Stimulated activated CD4-positive, alpha-beta T cell treated with anti-CD3 and anti-CD28 coated beads, Interleukin-12 subunit alpha, Interleukin-12 subunit beta, amount 100 ng/mL, for 24 hours (primary cell): ENCODE measurements at places on chromosomes 5 and 9.

GRCh38 chr5:137566780-137567179 is 67.7 kb upstream of the SPOCK1 start:
- DNase-seq, result no peak

GRCh38 chr5:79612667-79613198 is 492 bp downstream of the TENT2 start:
- DNase-seq, result no peak

DNA sequence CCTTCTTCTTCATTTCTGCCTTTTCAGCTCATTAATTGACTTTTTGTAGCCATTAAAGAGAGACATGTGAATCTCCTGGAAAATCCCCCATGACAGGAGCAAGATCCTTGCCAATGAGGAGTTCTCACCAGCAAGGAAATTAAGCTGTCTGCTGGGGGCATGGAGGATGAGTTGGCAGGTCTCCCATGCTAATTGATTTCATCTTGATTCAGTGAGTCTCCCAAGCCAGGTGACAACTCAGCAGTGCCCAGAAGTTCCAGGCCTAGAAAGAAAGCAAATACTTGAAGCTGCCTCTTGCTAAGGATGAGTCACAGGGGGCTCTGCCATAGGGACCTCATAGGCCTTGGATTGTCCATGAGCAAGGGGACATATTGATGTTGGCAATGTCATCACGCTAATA is 30.0 kb upstream of the ADRA1B start:
- no peak for DNase-seq

- no peak for DNase-seq
Observed at GRCh38 chr5:7395432-7395946, 449 bp upstream of the ADCY2 start.

- no peak for DNase-seq
Observed at GRCh38 chr5:43313854-43314457, 744 bp upstream of the HMGCS1 start.

DNA sequence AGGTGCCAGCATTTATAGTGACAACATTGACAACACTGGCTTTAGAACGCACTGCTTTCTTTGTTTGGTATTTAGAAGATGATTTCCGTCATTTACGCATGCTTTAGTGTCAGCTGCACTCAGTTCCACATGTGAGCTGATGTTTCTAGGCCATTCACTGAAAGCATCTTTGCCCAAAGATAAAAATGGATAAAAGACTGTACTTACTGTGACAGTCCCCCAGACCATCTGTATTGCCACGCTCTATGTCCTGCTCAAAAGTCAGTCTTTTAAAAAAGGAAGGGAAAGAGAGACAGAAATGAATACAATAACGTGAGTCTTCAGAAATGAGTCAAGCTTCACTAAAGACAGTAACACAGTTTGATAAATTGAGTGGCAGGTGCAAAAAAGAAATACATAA is 99.3 kb downstream of the SEMA6A start:
- DNase-seq, result no peak

DNA sequence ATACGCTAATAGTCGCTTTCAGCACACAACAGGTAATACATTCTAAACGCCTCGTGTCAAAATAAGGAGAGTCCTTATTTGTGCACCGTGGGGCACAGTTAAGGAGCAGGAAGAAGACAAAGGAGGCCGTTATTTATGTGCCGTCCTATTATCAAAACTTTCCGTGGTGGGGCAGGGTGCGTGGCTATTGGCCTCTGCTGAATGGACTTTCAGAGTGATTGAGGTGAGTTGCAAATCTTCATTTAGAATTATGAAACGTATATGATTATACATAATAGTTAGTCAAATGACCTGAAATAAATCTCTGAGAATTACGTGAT is 833 bp downstream of the C5orf24 start:
- peak; percentile 2 for DNase-seq

DNA sequence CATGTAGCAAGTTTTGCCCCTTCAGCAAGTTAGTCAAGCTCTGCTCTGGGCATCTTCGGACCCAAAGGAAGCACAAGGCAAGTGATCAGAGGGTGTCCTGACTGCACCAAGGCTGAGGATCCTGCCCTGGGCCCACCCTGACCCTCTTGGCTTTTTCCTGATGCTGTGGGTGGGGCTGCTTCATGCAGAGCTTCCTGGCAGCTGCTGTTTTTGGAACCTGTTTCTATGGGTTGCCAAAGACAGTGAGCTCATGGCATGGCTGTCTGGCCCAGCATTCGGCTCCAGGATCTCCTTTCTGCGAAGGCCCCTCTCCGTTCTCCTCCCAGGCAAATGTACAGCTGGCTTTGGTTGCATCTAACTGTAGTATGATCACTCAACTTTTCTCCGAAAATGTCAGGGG is 497.9 kb downstream of the ARHGEF28 start:
- DNase-seq, result no peak

DNA sequence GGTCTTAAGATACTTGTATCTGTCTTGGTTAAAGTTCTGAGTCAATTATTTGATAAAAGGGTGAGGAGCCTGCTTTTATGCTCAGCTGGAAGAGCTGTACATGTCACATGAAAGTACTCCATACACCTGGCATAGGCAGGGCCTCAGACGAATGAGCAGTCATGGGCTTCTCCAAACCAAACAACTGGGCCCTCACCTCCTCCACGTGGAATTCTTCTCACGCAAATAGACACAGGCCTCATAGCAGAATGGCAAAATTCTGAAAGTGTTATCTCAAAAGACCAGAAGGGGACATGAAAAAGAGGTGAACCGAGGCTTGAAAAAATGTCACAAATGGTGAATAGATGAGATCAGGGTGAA is 48.6 kb downstream of the FAM240B start:
- DNase-seq, result no peak

DNA sequence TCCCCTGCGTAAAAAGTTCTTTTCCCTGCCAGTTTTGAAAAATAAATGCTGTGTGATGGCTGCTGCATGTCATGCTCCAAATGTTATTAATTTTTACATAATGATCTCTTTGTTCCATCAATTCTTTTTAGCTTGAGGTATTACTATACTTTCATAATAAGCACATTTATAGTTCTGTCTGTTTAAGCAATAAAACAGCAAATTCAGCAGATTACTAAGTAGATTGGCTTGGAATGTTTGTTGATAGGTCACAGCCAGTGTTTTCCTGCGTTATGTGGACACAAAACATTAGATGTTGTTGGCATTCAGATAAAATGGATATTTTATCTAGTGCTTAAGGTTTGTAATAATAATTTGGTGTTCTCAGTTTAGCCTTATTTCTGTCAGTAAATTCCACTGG is 242.0 kb downstream of the KDM4C start:
- no peak for DNase-seq

DNA sequence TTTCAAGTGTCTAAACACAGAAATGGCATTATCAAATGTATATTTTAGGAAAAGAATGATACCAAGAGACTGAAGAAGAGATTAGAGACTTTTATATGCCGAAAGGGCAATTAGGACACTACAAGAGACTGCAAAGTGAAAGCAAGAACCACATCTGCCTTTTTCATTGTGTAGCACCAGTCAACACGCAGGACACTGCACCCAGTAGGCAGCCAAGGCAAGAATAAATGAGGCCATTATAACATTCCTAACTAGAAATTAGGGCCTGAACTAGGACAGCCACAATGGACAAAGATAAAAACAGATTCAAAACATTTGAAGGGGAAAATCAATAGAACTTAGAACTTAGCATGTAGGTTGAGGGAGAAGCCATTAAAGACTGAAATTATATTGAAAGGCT is 10.8 kb downstream of the CETN3 start:
- no peak for DNase-seq

DNA sequence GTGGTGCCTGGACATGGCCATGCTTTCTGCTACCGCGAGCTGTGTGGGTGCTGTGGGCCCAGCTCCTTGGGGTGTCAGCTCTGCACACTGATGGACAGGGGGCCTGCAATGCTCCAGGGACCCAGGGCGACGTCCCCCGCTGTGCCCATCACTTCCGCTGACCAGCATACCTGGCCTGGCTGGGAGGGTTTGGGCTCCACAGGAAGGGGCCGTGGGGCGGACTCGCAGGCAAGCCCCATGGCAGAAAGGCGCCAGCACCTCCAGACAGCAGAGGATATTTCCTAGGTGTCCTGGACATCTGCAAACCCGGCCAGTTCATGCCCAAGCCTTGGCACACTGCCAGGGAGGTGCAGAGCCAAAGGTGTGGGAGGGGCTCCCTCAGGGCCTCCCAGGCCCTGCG is 295.8 kb upstream of the IRX4 start:
- no peak for DNase-seq

DNA sequence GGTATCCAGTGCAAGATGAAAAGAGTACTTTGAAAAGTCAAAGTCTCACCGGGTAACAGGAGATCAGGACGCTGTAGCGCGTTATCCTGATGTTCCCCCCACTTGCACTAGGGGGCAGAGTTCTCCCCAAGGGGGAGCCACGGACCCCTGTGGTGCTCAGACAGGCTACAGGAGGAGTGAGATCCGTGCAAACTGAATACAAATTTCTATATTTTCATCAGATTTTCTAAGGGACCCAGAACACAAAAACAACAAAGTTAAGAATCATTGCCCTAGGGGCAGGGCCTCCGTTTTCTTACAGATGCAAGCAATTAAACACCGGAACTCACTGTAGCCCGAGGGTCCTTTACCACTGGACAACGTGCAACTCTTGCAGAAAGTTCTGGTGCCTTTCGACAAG is 2.0 kb downstream of the MYO10 start:
- peak; percentile 28 for DNase-seq

- no peak for DNase-seq
Observed at GRCh38 chr5:133864711-133865110, 103.7 kb downstream of the C5orf15 start.

DNA sequence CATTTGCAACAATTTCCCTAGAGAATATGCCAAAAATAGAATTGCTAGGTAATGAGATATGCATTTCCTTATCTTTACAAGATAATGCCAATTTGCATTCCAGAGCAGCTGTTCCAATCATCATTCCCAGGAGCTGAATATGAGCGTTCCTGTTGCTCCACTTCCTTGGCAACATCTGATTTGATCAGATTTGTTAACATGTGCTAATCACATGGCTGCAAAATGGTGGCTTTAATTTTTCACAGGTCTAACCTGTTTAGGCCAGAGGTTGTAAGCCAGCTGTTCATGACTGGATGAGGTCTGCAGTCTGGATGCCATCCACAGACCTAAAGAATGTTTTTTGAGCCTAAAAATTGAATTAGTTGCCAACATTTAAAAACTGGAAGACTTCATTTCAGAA is 220.7 kb upstream of the IL12B start:
- DNase-seq, result no peak

- no peak for DNase-seq
Observed at GRCh38 chr9:91842358-91843049, 107.5 kb downstream of the ROR2 start.

- DNase-seq, result no peak
Observed at GRCh38 chr9:124386201-124386600, 29.0 kb downstream of the PSMB7 start.

GRCh38 chr5:98769959-98770208 is 3.6 kb upstream of the RGMB start:
- DNase-seq, result no peak

DNA sequence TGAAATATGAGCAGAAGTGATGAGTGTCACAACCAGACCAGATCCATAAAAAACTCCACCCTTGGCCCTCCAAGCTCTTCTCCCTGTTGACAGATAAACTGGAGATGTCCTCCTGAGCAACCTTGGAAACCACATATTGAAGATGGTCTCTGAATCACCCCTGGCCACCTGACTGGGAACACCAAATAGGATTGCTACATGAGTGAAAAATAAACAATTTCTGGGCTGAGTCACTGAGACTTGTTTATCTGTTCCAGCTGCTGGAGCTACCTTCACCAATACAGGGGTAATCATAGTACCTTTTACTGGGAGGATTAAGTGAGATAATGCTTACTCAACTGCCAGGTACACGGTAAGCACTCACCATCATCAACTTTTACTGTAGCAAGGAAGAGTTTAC is 53.3 kb downstream of the PCA3 start:
- no peak for DNase-seq

DNA sequence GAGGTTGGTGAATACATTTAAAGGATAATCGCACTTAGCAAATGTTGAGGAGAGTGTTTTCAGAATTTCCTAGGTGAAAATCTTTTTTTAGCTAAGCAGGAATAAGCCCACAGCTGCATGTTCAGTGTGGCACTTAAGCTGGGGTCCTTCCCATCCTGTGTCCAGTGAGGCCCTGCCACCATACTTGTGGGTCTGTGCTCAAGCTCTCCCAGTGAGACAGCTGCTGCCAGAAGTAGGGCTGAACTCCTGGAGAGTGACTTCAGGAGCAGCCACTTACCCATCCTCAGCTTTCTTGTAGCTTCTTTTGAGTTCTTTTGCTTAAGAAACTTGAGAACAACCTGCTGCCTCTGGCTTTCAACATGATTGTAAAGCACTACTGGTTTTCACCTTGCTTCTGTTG is 110.0 kb upstream of the DHFR start:
- no peak for DNase-seq

DNA sequence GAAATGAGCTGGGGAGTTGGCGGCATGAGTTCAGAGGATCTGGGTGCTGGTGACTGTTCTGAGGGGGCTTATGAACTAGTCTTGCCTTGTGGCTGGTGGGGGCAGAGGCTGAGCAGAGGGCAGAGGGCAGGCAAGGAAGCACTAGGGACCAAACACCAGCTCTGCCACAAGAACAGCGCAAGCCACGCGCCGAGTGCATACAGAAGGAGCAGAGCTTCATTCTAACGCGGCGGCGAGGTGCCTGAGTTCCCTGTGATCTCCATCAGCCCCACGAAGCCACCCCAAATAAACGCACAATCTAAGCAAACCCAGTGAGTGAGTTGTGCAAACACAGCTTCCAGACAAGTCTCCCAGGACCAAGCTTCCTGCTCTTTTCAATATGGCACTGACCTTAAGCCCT is 110.6 kb upstream of the ALDH1B1 start:
- DNase-seq, result no peak

- DNase-seq, result no peak
Observed at GRCh38 chr9:97564291-97565175, 63.1 kb downstream of the TMOD1 start.

DNA sequence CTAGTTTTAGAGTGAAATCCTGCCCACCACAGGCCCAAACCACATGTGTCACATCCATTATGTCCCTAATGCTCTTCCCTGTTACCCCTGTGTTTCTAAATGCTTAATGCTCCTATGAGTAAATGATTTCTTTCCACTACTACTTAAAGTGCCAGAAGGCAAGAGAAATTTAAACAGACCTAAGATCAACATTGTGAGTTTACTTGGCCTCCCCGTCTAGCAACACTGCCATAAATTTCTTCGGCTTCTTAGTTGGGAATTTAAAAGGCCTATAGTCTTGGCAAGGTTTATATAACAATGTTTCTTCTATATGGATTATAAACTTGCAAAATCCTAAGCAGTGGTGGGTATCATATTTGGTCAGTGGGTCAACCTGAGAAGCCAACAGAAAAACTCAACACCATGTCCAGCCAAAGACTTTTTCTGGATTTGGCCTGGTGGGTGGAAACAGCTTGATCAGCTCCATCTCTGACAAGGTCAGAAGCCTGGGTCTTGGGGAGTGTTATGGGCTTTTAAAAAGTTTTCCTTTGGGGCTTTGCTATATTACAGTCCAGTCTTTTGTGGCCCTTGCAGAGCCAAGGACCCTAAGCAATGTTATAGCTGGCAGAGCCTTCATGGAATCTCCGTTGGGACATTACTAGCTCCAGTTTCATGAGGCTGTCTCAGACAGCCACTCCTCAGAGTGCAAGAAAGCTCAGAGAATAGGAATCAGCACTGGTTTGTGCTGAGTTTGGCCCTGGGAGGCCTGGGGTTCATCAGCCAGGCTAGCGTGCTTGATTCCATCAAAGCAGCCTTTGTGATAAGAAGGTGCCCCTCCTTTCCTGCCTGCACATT is 119.8 kb downstream of the PRDM6 start:
- no peak for DNase-seq

- no peak for DNase-seq
Observed at GRCh38 chr5:14266171-14266570, 123.0 kb downstream of the TRIO start.

- no peak for DNase-seq
Observed at GRCh38 chr5:10173716-10174115, 76.0 kb downstream of the ATPSCKMT start.
